CD4-positive, alpha-beta T cell treated with Interferon gamma for 1 hour (primary cell): ENCODE measurements at places on chromosomes 7 and 10.

DNA sequence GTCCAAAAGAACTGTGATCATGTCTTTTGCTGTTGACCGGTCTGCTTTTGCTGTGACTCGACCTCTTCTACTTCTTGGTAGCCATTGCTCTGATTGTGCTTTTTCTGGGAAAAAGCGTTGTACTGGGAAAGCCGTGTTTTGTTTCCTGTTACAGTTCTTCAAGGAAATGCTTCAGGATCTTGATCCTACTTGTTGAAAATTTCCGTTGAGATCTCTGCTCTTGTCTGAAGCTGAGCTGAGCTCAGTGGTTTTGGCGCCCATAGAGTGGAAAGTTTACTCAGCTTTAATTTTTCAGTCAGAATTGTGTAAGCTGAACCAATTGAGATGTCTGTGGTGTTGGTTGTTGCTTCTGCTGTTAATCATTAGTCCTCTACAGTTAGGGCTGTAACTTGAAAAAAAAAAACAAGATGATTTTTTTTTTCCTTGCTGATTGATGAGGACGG lies 302.2 kb downstream of the CCDC3 start:
- no peak for DNase-seq

DNA sequence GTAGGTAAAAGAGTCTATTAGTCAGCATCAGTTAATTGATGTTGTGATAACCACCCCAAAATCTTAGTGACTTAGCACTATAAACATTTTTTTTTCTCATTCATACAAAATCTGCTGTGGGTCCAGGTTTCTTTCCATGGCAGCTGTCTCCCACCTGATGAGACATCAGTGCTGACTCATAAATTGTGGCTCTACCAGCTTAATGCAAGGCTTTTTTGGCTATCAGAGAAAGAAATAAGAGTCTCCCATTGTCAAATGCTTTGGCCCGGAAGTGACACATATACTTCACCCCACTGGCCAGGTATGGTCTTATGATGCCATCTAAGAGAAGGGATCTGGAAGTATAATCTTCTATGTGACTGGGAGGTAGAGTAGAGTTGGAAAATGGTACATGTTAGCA lies 14.5 kb downstream of the DNAJB9 start:
- DNase-seq = no peak

GRCh38 chr10:30445711-30446110 lies 11.7 kb downstream of the MAP3K8 start:
- DNase-seq = no peak

- peak; percentile 46 for DNase-seq
Observed at GRCh38 chr7:101882595-101883564, 65.5 kb downstream of the CUX1 start.

GRCh38 chr7:155206318-155207020 lies 91.2 kb upstream of the INSIG1 start:
- peak; percentile 87 for DNase-seq

- DNase-seq = no peak
Observed at GRCh38 chr7:26504411-26505120, 212.9 kb downstream of the SNX10 start.

- no peak for DNase-seq
Observed at GRCh38 chr7:105647591-105647990, 66.3 kb upstream of the EFCAB10 start.

GRCh38 chr7:35747611-35748010 lies 52.7 kb upstream of the HERPUD2 start:
- DNase-seq = no peak

DNA sequence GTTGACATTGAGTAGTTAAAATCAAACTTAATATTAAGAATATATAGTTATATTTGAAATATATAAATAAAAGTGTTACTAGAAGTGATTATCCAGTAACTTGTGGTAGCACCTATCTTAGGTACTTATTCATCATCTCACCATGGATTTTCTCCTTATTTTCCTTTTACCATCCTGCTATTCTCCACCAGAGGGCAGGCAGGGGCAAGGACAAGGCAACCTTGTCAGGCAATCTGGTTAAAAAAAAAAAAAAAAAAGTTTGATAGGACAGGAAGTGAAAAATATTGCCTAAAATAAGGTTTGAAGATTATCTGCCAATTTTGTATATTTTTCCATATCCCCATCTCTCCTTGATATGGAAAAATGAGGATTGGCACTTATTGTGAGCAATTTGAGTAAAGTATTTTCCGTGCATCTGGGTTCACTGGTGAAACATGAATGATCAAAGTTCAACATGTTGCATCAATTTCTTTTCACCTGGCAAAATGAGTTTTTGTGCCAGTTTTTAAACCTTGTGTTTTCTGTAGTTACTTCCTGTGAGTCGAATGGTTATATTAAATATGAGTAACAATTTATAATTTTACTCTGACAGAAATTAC lies 256.7 kb downstream of the AGMO start:
- DNase-seq = no peak

- no peak for DNase-seq
Observed at GRCh38 chr7:28178599-28178998, 2.0 kb downstream of the JAZF1 start.

DNA sequence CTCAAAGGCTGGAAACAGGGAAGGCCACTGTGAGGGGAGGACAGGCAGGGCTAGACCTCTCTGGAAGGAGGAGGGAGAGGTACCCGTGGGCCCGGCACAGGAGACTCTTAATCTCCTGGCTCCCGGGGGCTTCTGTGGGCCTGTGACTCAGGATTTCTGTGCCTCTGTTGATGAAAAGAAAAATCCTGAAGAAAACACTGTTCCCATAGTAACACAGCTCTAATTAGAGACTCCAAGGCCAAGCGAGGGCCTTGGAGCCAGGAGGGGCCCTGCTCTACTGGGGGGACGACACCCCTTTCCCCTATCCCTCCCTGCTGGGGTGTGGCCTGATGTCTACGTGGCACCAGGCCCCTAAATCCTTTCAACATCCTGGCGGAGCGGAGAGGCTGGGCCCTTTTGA lies 174.1 kb upstream of the TNRC18 start:
- DNase-seq = no peak

GRCh38 chr10:18500576-18500975 lies 150.8 kb downstream of the NSUN6 start:
- no peak for DNase-seq

DNA sequence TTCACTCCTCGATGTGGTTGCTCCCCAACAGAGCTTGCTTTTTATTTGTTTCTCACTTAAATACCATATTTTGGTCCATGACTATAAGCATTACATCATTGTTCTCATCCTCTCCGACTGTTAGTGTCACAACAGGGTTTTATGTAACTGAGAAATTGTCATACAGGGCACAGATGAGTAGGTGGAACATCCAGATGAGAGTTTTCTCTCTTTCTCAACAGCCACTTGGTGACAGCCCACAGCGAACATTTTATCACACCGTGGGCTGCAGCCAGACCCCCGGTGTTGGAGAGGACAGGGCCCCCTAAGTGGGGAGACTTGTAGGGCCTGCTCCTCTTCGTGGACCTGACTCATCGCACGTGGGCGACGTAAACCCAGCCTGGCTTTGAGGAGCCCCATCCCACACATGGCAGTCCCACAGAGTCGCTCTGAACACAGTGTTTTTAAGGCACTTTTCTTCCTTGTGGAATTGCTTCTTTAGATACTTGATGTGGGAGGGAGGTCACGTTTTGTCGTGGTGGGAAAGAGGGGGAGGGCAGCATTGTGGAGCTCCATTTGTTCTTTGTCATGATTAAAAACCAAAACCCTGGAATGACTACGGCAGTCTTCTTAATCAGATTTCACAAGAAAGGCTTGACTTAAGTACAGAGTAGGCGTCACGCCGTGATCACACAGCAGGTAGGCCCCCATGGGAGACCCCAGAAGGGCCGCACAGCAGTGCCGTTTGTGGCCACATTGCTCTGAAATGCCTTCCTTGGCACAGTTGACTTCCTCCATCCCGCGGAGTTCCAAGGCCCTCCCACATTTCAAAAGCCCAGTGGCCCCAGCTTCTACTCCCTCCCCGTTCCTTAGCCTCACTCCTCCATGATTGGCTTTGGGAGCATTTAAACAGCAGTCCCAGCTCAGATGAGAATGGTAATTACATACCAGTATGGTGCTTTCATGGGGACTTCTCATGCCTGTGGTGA lies 220.6 kb downstream of the CCDC3 start:
- no peak for DNase-seq

GRCh38 chr10:19713159-19713558 lies 103.1 kb upstream of the PLXDC2 start:
- DNase-seq = no peak

DNA sequence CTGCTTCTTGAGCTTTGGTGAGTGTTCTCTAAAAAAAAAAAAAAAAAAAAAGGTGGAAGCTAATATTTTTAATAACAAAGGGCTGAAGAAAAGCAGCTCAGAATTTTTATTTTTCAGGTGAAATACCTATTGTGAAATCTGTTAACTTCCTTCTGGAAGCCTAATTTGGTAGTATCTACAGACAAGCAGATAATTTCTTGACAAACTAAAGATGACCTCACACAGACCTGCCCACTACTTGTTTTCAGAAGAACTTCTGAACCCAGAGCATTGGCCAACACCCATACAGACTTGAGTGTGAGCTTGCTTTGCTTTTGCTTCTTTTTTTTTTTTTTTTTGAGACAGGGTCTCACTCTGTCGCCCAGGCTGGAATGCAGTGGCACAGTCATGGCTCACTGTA lies 31.2 kb downstream of the LRRC4 start:
- DNase-seq = no peak

- no peak for DNase-seq
Observed at GRCh38 chr10:27457966-27458365, 46.1 kb upstream of the RAB18 start.

DNA sequence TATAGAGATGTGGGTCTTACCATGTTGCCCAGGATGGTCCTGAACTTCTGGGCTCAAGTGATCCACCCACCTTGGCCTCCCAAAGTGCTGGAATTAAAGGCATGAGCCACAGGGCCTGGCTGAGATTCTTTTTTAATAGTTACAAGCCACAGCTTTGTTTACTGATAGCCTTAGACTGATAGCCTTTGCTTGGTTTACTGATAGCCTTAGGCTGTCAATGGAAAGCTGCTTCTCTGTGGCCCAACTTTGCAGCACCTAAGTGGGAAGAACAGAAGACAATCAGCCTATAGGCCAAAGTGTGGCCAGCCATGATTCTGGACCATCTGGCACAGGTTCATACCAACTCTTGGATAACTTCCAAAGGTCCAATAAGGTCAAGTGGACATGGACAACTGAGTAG lies 24.1 kb upstream of the CDCA7L start:
- no peak for DNase-seq

- DNase-seq = no peak
Observed at GRCh38 chr10:28796606-28797512, 119.5 kb downstream of the BAMBI start.

- no peak for DNase-seq
Observed at GRCh38 chr10:25952857-25953256, 18.8 kb downstream of the MYO3A start.

GRCh38 chr7:35780070-35780469 lies 20.8 kb upstream of the SEPTIN7 start:
- DNase-seq = no peak

GRCh38 chr7:150784120-150784736 lies 15.9 kb downstream of the TMEM176B start:
- DNase-seq = peak; percentile 36

- DNase-seq = no peak
Observed at GRCh38 chr10:18021725-18022480, 70.2 kb downstream of the SLC39A12 start.

GRCh38 chr7:148275359-148275890 lies 315.1 kb upstream of the C7orf33 start:
- no peak for DNase-seq

DNA sequence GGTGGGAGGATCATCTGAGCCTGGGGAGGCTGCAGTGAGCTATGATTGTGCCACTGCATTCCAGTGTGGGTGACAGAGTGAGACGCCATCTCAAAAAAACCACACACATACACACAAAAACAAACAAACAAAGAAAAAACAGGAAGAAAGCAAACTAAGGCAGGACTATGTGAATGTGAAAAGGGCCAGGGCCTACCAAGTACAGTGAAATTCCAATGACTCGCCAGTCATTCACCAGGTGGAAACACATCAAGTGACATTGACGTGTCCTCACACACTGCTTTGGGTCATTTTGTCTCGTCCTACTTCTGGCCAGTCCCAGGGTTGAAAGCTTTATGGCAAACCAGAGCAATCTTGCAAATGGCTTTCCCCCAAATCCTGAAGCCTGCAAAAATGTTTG lies 79.9 kb downstream of the HIP1 start:
- no peak for DNase-seq

GRCh38 chr10:50501478-50501877 lies 122.3 kb downstream of the SGMS1 start:
- DNase-seq = no peak

GRCh38 chr7:80781146-80781545 lies 137.7 kb downstream of the SEMA3C start:
- DNase-seq = no peak

- no peak for DNase-seq
Observed at GRCh38 chr10:59905731-59906416, 482 bp downstream of the CCDC6 start.

- DNase-seq = no peak
Observed at GRCh38 chr7:22268884-22269421, 88.0 kb downstream of the RAPGEF5 start.

GRCh38 chr7:25859412-25860274 lies 292.4 kb upstream of the NFE2L3 start:
- DNase-seq = no peak

DNA sequence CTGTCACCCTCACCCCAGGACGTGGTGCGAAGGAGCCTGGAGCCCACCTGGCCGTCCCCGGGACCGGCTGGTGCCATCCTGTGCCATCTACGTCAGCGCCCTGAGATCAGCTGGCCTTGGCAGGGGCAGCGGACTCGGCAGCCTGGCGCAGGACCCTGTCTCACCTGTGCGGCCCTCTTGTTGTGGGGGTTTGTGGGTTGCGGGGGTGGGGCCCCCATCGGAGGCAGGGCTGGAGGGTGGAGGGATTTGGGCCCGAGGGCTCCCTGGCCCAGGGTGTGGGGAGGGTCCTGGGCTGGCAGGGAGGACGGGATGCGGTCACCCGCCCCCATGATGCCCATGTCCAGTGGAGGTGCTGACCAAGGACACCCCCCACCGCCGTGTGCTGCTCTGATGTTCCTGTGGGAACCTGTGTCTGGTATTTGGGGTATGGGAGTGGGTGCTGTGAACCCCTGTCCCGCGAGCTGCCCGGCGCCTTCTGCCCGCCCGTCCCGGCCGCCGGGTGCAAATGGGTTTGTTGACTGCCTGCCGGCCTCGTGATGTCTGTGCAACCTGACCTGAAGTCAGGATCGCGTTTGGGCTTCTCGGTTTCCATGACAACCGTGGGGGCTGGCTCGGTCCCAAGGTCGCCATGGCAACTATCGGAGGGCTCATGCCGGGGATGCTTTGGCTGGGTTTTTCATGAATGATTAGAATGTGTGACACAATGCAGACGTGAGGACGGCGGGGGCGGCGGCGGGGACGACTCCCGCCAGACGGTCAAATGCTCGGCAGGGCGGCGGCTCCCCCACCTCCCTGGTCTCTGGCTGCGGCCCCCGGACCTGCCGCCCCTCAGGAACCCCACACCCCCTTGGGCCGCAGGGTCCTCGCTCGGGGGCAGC lies 7.3 kb downstream of the MAFK start:
- no peak for DNase-seq

DNA sequence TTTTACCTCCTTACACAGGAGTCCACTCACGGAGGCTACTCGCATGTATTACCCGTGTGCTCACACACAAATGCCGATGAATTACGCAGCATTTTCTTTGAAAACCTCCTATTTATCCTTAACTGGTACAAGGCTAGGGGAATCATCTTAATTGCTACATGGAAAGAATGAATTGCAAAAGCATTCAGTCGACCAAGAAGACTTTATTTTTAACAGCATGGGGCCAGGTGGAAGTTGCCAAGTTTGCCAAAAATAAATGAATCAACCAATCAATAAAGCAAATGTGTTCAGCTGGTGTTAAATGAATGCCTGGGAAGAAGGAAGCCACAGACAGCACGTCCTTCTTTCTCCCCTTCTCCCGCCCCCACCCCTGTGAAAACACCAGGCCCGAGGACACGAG lies 55.8 kb downstream of the CTBP2 start:
- no peak for DNase-seq
